ENCODE measurements at places on chromosomes 7 and 10. TPM values are rescaled to one million over a fixed set of nuclear protein-coding genes. Genes with fewer than 3 reads are reported as not detected.

Gene CALHM3
- not detected for polyA plus RNA-seq

Gene UPK3BL2
- polyA plus RNA-seq, result 1.2 TPM

Gene KCNMA1
- 0.53 TPM for polyA plus RNA-seq

Gene CLRN3
- not detected for polyA plus RNA-seq

Gene TEX36
- polyA plus RNA-seq, result not detected

Gene COPG2
- polyA plus RNA-seq, result 6.9 TPM

Gene SLC26A5
- not detected for polyA plus RNA-seq

Gene MOGAT3
- polyA plus RNA-seq, result not detected

Gene GNAT3
- polyA plus RNA-seq, result not detected

Gene NUTM2A
- 1.1 TPM for polyA plus RNA-seq
